ENCODE measurements at places on chromosomes 5 and 9.

- no peak for DNase-seq
These were observed 112.3 kb upstream of the NR3C1 start for GRCh38 chr5:143515829-143516228.

- DNase-seq: no peak
These were observed 5.6 kb downstream of the AP3S1 start for GRCh38 chr5:115847290-115847689.

DNA sequence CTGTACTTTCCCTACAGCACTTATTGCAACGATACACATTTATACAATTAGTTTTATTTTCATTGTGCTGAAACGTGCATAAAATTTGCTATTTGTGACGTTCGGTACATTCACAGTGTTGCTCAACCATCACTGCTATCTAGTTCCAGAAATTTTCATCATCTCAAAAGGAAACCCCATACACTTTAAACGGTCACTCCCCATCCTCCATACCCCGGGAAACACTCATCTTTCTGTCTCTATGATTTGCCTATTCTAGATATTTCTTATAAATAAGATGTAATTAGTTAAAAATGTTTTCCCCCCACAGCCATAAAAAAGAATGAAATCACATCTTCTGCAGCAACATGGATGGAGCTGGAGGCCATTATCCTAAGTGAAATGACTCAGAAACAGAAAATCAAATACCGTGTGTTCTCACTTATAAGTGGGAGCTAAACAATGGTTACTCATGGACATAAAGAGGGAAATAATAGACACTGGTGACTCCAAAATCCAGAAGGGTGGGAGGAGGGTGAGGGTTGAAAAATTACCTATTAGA is 40.2 kb upstream of the TEX48 start:
- no peak for DNase-seq

DNA sequence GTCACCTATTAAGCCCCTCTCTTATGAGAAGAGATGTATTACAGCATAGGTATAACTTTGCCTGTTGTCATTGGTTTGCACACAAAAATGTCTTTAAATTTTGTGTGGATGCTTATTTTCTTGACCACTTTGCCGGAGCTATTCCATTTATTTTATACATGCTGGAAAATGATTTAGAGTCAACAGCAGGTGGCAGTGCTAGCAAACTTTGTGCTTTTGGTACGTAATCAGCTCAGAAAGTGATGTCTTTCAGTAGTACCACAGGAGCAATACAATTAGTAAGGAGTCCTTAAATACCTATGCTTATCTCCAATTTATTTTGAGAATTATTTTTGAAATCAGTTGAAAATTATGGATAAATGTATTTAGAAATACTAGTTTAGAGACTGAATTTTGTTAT is 19.8 kb upstream of the NUDT12 start:
- DNase-seq: no peak

- DNase-seq: no peak
These were observed 129.9 kb upstream of the ANKH start for GRCh38 chr5:15001517-15001916.

DNA sequence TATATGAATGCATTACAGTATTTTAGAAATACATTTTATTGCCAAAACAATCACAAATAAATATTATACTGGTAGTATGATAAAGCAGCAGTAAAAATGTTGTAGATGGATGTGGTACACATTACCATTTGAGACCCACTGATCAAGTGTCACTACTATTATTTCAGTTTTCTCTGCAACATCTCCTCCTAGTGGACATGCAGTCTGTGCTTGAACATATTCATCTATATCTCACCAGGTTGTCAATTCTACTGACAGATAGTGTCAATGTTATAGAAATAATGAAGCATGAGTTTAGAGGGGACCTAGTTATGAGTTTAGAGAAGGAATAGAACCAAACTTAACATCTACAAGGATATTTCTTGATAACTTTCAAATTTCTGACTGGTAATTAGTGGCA is 39.2 kb upstream of the ELOVL7 start:
- no peak for DNase-seq

- no peak for DNase-seq
These were observed 27.2 kb upstream of the DEPDC1B start for GRCh38 chr5:60727033-60727679.

Measured in NCI-H510A (cell line).